Activated naive CD4-positive, alpha-beta T cell treated with anti-CD3 and anti-CD28 coated beads, Interleukin-2, amount 10 ng/mL, durations not matched to agents 7 days and 5 days (primary cell): ENCODE measurements at places on chromosomes 3 and 15.

DNA sequence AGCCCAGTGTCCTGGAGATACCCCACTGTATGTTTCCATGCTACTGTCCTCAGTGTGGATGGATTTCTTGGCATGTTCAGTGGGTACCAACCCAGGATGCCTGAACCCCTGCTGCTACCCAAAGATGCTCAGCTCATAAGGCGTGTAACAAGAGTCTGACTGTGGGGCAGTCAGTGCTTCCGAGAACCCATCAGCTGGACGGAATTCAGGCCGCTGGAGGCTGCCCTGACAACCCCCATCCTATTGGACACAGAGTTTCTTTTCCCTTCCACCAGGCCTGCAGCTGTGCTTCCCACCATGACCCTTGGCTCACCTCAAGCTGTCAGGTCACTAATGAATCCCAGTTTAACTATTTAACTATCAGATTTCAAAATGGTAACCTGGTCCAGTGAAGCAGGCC lies 224.1 kb upstream of the FEZF2 start:
- DNase-seq, result no peak

DNA sequence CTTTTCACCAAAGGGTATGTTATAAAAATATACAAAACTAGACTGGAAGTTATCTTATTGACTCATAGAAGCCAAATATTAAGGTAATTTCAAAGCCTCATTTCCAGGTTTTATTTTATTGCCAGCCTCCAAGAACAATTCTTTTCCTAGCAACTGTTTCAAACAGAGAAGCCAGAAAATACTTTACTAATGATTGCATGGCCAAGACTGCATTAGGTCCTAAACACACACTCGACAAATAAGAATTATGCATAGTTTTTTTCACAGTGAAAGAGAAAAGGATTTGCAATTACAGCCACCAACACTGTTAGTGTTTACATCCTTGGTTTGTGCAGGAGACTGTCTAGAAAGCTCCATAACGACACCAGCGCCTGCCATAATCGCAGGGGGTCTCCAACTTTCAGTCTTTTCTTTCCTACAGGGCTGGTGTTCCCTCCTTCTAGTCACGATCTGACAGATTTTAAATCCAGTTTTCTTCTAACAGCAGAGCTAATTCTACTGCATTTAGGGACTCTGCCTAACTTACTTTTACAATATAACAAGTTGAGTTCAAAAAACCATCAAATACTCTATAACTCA lies 58.1 kb downstream of the CLASP2 start:
- DNase-seq, result no peak

GRCh38 chr3:101730839-101731238 lies 6.4 kb downstream of the CEP97 start:
- no peak for DNase-seq

DNA sequence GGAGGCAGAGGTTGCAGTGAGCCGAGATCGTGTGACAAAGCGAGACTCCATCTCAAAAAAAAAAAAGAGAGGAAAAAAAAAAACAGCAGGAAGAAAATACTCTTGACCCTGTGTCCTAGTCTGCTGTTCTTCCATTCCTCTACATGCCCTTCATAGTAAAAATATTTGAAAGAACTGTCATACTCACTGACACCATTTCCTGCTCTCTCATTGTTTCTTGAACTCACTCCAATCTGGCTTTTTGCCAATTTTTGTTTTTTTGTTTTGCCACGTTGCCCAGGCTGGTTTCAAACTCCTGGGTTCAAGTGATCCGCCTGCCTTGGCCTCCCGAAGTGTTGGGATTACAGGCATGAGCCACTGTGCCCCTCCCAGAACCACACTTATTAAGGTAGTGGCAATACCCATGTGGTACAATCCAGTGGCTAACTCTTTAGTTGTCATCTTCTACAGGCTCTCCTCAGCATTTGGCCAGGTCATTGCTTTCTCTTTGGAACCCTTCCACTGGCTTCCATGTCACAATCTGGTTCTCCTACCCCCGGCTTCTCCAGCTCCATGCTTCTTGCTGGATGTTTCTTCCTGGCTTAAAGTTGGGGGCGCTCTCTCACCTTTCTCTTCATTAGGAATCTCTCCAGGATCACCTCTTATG lies 238.2 kb upstream of the C2CD4B start:
- no peak for DNase-seq

DNA sequence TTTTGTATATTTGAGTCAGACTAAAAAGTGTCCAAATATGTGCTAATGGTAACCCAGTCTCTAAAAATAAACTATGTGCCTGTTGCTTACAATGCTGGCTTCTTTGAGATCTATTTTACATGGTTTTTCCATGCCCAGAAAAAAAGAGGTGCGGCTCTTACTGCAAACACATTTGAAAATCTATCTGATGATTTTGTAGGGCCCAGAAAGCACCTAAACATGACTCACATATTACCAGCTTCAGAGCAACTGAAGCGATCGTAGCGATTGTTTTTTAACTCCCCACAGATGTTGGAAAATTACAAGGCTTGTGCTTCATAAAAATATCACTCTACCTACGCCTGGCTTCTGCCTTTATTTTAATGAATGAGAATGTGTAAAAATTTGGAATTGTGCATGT lies 53.5 kb downstream of the SUCNR1 start:
- DNase-seq, result no peak

DNA sequence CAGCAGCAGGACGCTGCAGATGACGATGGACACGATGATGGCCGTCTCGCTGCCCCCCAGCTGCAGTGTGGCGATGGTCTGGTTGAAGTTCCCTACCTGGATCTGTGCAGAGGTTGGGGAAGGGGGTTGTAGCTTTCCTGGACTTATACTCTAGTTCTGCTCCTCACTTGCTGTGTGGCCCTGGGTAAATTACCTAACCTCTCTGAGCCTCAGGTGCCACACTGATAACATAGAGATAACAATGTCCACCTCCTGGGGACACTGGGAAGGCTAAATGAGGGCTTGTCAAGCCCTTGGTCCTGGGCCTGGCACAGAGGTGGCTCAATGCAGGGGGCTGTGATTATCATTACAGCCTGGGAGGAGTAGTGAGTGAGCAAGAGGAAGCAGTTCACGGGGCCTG lies 26.9 kb downstream of the H1-8 start:
- DNase-seq, result no peak

- DNase-seq, result no peak
Measured at GRCh38 chr15:63035977-63036376, 6.6 kb upstream of the TPM1 start.
